Forelimb muscle (tissue), 1 donor: ENCODE measurements at places on chromosomes 13 and 19. TPM values are rescaled to one million over a fixed set of nuclear protein-coding genes. Genes with fewer than 3 reads are reported as not detected.

DNA sequence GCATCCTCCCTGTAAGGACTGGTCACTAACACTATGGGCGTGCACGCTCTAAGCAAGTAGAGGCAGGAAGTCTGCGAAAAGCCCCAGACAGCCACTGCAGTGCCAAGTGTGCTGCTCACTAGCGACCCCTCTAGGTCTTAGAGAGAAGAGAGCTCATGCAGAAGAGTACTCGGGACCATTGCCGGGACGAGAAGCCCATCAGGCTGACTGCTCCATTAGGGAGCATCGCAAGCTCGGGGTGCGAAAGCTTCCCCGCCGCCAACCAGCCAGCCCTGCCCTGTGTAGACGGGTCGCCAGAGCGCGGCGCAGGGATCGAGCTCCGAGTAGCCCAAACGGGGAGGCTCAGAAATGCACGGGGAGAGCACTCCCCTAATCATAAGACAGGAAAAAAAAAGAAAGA is 16.6 kb downstream of the POU4F1 start:
- no peak for DNase-seq

TLE2 gene
- polyA plus RNA-seq, result 29.3 TPM

OVOL3 gene
- polyA plus RNA-seq, result not detected

GRCh38 chr19:38664503-38665211 is 17.2 kb downstream of the ACTN4 start:
- no peak for DNase-seq

DNA sequence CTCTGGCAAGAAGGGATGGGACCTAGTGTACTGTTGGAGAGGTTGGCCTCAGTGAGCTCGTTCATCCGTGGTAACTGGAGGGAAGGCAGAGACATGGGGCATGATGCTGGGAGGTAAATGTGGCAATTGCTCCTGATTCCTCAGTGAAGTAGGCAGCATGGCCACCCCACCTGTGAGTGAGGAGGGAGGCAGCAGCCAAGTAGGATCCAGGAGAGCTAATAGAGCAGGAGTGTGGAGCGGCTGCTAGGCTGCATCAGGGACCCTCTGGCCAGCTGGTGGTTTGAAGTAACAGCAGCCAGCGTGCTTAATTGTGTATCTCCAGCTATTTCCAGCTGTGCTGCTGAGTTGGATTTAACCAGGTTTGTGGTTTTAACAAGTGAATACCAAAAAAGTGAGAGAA is 24.7 kb downstream of the TM9SF2 start:
- DNase-seq, result no peak

DNA sequence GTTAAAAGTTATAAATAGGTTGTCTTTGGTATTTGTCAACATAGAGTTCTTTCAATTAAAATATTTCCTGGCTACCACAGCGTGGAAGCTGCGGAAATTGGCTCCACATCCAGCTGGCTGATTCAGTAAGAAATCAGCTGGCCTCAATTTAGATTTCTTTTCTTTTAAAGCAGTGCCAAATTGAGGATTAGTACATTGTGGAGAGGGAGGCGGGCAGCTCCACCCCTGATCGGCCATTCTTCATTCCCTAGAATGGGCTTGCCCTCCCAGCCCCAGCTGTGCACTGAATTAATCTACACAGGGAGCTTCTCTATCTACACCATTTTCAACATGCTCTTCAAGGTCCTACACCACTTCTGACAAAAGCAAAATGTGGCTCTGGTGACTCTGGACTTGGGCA is 624.8 kb downstream of the DACH1 start:
- no peak for DNase-seq

DNA sequence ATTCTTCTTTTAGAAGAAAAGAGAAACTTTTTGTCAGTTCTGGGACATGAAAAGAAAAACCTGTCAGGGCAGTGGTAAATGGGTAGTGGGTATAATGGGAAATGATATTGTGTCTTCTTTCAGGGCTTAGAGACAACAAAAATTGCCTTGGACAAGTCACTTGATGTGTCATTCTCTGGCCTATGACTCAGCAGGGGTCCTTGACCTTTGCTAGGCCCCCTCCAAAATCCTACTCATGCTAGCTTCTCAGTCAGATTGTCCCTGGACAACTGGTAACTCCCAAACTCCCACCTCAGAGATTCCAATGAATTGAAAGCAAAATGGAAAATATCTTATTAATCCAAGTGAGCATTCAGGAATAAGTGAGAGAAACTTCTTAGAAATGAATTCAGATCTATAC is 258.8 kb upstream of the SPRY2 start:
- no peak for DNase-seq

CYP2A7 gene
- polyA plus RNA-seq, result 0.27 TPM

DNA sequence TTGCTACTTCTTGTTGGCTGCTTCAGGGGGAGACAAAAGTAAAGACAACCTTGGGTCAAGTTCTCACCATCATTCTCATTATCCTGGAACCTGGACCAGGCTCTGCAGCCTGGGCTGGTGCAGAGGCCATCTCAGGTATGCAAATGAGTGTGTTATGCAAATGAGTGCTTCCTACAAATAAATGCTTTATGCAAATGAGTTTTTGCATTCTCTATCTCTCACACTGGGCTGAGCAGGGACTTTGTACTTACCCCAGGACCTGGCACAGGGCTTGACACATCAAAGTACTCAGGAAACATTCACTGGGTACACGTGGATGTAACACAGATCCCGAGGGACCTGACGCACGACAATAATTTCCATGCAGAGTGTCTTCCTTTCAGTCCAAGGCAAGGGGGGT is 103.0 kb downstream of the DNAJC15 start:
- no peak for DNase-seq

- no peak for DNase-seq
Measured at GRCh38 chr19:11420429-11421370, 1.6 kb upstream of the RGL3 start.

TBXA2R gene
- 1.7 TPM for polyA plus RNA-seq

- no peak for DNase-seq
Measured at GRCh38 chr19:29092712-29093552, 120.0 kb downstream of the UQCRFS1 start.

GRCh38 chr13:50850445-50850844 is 7.0 kb upstream of the DLEU7 start:
- DNase-seq, result no peak

DNA sequence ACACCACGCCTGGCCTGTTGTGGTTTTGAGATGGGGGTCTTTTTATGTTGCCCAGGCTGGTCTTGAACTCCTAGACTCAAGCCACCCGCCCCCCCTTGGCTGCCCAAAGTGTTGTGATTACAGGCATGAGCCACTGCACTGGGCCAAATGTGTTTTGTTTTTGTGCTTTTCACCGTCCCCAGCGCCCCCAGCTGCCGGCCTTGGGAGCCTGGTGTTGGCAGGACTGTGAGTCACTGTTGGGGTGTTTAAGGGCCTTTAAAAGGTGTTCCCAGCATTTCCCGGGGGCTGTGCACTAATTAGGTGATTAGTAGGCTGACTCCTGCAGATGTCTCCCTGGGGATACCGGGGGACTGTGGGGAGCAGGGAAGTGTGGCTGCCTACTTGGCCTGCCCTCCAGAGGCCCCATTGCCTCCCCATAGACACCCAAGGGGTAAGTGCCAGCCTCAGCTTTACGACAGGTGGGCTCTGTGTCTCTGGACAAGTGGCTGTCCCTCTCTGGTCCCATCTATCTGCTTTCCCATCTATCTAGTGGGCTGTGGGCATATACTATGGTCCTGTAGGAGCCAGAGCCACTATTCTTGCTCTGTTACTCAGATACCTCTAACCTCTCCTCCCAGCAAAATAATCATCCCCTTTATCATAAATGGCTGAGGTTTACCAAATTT is 11.8 kb upstream of the TLE5 start:
- DNase-seq, result no peak
